ENCODE measurements at places on chromosomes 12 and 14.
A peak's percentile ranks its signal among the peaks of the same experiment; 100 is the strongest.

GRCh38 chr14:32400480-32400879 is 71.4 kb downstream of the AKAP6 start:
- no peaks in the 10 kb centered on the region for H3K4me1 ChIP-seq
- DNase-seq, result no peak
- H3K27ac ChIP-seq, result no peak overlapping the region
- H3K36me3 ChIP-seq, result no peaks in the 10 kb centered on the region

DNA sequence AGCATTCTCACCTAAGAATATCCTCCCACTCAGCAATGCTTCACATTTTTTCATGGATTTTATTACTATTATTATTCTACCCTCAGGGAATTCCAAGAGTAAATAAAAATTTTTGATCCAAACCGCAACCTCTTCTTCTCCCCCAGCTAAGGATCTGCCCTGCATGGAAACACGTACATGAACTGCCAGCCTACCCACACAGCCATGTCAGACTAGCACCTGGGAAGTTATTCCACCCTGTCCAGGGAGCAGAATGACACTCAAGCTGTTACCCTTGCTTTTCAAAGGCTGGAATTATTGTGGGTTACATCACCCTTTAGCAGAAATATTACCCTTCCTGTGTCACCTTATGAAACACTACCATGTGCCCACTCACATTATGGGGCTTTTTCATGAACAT is 227.3 kb upstream of the USP15 start:
- no peaks in the 10 kb centered on the region for H3K27me3 ChIP-seq
- DNase-seq, result no peak
- no peak overlapping the region for H3K27ac ChIP-seq
- no peak overlapping the region for H3K4me3 ChIP-seq
- no peaks in the 10 kb centered on the region for H3K4me1 ChIP-seq

DNA sequence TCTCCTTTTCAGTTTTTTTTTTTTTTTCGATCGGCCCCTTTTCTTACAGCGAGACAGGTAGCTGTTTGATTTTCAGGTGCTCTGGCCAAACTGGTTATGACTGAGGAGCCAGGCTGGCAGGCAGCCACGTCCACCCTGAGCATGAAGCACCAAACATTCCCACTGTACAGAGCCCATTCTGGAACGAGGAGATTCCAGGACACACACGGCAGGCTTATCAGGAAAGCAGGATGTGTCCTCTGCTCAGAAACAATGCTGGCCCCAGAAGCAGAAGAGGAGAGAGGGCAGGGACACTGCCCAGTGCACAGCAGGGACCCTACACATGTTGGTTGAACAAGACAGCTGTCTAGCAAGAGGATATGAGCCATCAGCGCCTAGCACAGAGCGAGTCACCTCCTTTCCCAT is 3.7 kb upstream of the KRT2 start:
- DNase-seq, result no peak
- H3K27me3 ChIP-seq, result no peaks in the 10 kb centered on the region
- H3K4me1 ChIP-seq, result no peaks in the 10 kb centered on the region

- H3K27me3 ChIP-seq, result no peaks in the 10 kb centered on the region
- H3K4me1 ChIP-seq, result no peaks in the 10 kb centered on the region
- no peaks in the 10 kb centered on the region for H3K36me3 ChIP-seq
- no peak overlapping the region for H3K27ac ChIP-seq
Observed at GRCh38 chr12:14995583-14996425, 23.0 kb downstream of the PDE6H start.

GRCh38 chr12:48925304-48926011 is at the start of gene FKBP11:
FKBP11 (minus strand) TSS chr12:48925492; CDS start chr12:48925428, 64 bp downstream.
- peak; percentile 50 for DNase-seq
- H3K4me3 ChIP-seq, result peak within 1 kb of the TSS; percentile 88
- peaks cover 9% of the 10 kb centered on the region for H3K36me3 ChIP-seq
- H3K4me1 ChIP-seq, result peaks cover 11% of the 10 kb centered on the region
- H3K27ac ChIP-seq, result peak within 1 kb of the TSS; percentile 70

DNA sequence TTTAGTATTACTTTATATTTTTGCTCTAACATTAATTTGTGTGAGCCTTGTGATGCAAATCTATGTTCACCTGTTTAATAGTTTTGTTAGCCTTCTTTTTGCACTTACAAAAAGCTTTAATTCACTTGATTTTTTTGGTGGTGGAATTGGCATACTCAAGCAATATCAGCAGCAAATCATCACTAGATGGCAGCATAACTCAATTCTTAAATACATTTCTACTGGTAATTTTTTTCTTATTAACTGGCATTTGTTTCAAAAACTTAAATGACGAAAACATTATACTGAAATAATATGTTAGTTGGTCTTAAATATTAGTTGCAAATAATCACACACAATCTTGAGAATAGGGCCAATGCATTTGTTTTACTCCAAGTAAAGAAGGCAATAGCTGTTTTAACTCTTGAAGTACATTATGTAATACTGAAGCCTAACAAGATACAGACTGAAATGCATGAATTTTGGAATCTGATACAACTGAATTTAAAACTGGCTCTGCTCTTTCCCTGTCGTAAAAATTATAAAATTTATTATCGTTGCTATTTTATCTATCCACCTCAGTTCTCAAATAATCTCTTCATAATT is 151.5 kb downstream of the ATXN7L3B start:
- DNase-seq, result peak; percentile 61
- no peaks in the 10 kb centered on the region for H3K27me3 ChIP-seq
- H3K4me1 ChIP-seq, result no peaks in the 10 kb centered on the region
- no peak overlapping the region for H3K27ac ChIP-seq

DNA sequence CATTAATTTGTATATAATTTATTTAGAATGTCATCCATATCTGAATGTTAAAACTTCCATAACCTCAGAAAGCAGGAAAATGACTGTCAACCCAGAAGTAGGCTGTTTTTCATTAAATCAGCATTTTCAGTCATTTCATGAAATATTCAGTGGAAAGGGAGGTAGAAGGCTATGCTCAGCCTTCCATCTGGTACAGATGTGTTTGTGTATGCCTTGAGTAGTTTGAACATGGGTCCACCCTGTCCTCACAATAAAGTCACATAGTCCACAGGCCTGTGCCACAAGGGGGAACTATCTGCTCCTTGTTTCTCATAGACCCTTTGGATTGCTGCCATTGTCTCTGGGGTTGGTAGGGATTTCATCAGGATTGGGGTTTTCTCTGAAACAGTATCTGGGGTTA is 9.1 kb downstream of the LACRT start:
- H3K36me3 ChIP-seq, result peaks cover 9% of the 10 kb centered on the region
- H3K4me1 ChIP-seq, result peaks cover 57% of the 10 kb centered on the region
- H3K4me3 ChIP-seq, result no peak overlapping the region
- peak; percentile 76 for DNase-seq
- peak overlapping the region; percentile 98 for H3K27ac ChIP-seq

DNA sequence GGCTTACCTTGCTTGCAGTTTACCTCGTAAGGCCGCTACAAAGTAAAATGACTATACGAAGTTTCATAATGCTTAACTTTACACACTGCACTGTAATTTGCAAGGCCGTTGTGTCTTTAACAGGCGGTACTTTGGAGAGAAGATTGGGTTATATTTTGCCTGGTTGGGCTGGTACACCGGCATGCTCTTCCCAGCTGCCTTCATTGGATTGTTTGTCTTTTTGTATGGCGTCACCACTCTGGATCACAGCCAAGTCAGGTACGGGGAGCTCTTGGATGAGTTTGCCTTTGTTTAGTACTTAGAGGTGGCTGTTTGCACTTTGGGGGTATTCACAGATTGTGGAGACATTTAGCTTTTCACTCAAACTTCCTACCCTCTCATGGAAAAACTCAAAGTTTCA is 167.8 kb downstream of the SLC5A8 start:
- no peaks in the 10 kb centered on the region for H3K27me3 ChIP-seq
- H3K4me1 ChIP-seq, result no peaks in the 10 kb centered on the region
- no peak overlapping the region for H3K4me3 ChIP-seq
- H3K27ac ChIP-seq, result no peak overlapping the region
- DNase-seq, result no peak

All from A673 (cell line).